ENCODE measurements at places on chromosomes 3 and 15.

GRCh38 chr3:183539811-183540210, 15.7 kb downstream of the KLHL6 start:
- no peak for DNase-seq

- no peak for DNase-seq
Observed at GRCh38 chr15:38231436-38231835, 21.2 kb upstream of the SPRED1 start.

DNA sequence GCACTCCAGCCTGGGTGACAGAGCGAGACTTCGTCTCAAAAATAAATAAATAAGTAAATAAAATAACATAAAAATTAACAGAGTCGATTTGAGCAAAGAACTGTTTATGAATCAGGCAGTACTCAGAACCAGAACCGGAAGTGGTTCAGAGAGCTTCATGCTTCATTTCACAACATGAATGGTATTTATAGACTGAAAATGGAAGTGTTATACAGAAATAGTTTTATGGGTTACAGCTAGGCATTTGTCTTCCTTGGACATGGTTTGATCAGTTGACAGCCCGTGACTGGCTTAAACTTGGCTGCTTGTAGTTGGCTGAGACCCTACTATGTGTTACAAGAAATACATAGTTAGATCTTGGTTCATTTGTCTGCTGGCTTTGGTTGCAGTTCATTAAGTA, 216.0 kb upstream of the MCTP2 start:
- DNase-seq, result no peak

- DNase-seq, result no peak
Observed at GRCh38 chr3:24201301-24201700, 256.2 kb downstream of the NR1D2 start.

- no peak for DNase-seq
Observed at GRCh38 chr15:36884936-36885635, 215.3 kb downstream of the MEIS2 start.

Measured in RPMI8226 (cell line).